Esophagus squamous epithelium (tissue), 5 donors: ENCODE measurements at places on chromosomes 2 and 18.

GRCh38 chr2:227782804-227783203 is 30.8 kb upstream of the CCL20 start:
- no peak overlapping the region for H3K4me3 ChIP-seq
- H3K27me3 ChIP-seq, result no peaks in the 10 kb centered on the region
- no peaks in the 10 kb centered on the region for H3K4me1 ChIP-seq

DNA sequence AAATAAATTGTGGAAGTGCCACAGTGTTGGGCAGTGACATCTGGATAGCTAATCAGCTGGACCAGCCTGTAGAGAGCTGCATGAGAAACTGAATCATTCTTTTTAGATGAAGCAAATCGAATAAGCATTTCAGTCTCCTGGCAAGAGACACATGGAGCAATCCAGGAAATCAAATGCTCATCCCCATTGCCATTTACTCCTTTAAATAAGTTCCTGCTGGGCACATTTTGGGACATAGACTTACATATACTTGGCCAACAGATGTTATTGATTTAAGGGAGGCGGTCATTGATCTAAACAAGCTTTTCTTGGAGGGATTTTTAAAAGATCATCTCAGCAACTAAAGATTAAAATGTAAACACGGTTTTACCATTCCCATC is 307.1 kb downstream of the STK39 start:
- H3K27ac ChIP-seq, result no peak overlapping the region
- DNase-seq, result no peak
- no peaks in the 10 kb centered on the region for H3K4me1 ChIP-seq
- H3K27me3 ChIP-seq, result no peaks in the 10 kb centered on the region

DNA sequence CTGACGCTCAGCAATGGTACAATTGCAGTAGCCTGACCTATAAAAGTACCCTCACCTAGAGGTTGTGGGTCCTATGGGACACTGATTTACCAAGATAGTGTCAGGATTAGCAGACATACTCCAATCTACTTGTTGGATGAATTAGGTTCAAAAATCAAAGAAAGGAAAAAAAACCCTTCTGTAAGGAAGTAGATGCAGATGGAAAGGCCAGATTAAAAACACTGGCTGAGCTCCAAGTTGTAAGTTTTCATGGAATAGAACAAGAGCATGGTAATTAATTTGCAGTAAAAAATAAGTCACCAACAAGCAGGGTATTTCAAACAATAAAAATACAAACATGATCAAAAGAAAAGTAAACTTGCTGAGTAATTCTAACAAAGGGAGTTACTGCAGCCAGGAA is 26.4 kb downstream of the IDH1 start:
- no peaks in the 10 kb centered on the region for H3K27me3 ChIP-seq
- no peak for DNase-seq
- no peak overlapping the region for H3K27ac ChIP-seq
- no peak overlapping the region for H3K4me3 ChIP-seq
- H3K36me3 ChIP-seq, result no peaks in the 10 kb centered on the region

GRCh38 chr2:106839849-106840595 is 45.9 kb downstream of the ST6GAL2 start:
- no peak for DNase-seq
- no peak overlapping the region for H3K4me3 ChIP-seq

- no peak for DNase-seq
- no peak overlapping the region for H3K27ac ChIP-seq
- no peak overlapping the region for H3K4me3 ChIP-seq
- H3K27me3 ChIP-seq, result no peaks in the 10 kb centered on the region
Observed at GRCh38 chr2:152588998-152589397, 128.3 kb downstream of the PRPF40A start.
